Mesothelial cell of epicardium (in vitro differentiated cells): ENCODE measurements at places on chromosomes 2 and 18. TPM values are rescaled to one million over a fixed set of nuclear protein-coding genes. Genes with fewer than 3 reads are reported as not detected.
A peak's percentile ranks its signal among the peaks of the same experiment; 100 is the strongest.

- H3K4me3 ChIP-seq, result no peak overlapping the region
- no peaks in the 10 kb centered on the region for H3K27me3 ChIP-seq
- H3K36me3 ChIP-seq, result no peaks in the 10 kb centered on the region
- no peak overlapping the region for H3K27ac ChIP-seq
- peaks cover 51% of the 10 kb centered on the region for H3K4me1 ChIP-seq
These were observed 179.2 kb upstream of the EPAS1 start for GRCh38 chr2:46117994-46118393.

- no peak overlapping the region for H3K4me3 ChIP-seq
- no peak overlapping the region for H3K27ac ChIP-seq
- no peak for DNase-seq
- H3K36me3 ChIP-seq, result peaks cover 2% of the 10 kb centered on the region
- peaks cover 38% of the 10 kb centered on the region for H3K4me1 ChIP-seq
These were observed 19.7 kb downstream of the SH3BP4 start for GRCh38 chr2:234971496-234971895.

DNA sequence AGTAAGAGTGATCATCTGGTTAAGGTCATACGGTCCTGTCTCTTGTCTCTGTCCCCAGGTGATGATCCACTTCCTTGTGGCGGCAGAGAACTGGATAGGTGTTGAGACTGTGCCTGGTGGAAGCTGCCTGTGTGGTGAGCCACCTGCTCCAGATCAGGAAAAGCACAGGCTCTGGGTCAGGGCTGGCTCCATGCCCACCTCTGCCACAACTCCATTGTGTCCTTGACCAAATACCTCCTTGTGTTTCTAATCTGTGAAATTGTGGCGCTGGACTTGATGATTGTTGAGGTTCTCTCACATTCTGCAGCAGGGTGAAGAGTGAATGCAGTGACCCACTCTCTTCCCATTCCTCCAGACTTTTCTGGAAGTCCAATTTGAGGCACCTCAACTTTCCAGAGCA lies 45.7 kb upstream of the EN1 start:
- H3K36me3 ChIP-seq, result no peaks in the 10 kb centered on the region
- DNase-seq, result no peak
- H3K27ac ChIP-seq, result no peak overlapping the region
- H3K4me1 ChIP-seq, result no peaks in the 10 kb centered on the region
- H3K4me3 ChIP-seq, result no peak overlapping the region
- H3K27me3 ChIP-seq, result peaks cover 8% of the 10 kb centered on the region

DNA sequence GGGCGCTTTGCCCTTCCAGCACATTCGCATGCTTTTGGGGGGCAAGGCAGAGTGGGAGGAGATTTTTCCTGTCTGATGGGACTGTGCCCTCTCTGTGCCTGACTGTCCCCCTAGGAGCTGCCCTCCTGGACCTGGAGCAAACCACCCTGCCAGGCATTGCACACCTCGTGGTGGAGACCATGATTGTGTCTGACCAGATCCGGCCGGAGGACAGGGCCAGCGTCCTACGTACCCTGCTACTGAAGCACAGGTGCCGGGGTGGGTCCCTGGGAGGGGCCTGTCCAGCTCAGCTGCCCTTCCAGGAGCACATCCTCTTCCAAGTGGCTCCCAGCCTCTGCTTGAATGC lies 5.3 kb downstream of the SLC4A3 start:
- H3K27me3 ChIP-seq, result no peaks in the 10 kb centered on the region
- no peak overlapping the region for H3K27ac ChIP-seq
- H3K36me3 ChIP-seq, result peaks cover 3% of the 10 kb centered on the region
- no peak for DNase-seq
- peaks cover 3% of the 10 kb centered on the region for H3K4me1 ChIP-seq

GRCh38 chr2:191030521-191031154 lies 16.7 kb upstream of the STAT1 start:
- H3K4me1 ChIP-seq, result peaks cover 9% of the 10 kb centered on the region
- H3K27me3 ChIP-seq, result peaks cover 1% of the 10 kb centered on the region
- H3K4me3 ChIP-seq, result no peak overlapping the region
- no peak overlapping the region for H3K27ac ChIP-seq
- H3K36me3 ChIP-seq, result no peaks in the 10 kb centered on the region

DNA sequence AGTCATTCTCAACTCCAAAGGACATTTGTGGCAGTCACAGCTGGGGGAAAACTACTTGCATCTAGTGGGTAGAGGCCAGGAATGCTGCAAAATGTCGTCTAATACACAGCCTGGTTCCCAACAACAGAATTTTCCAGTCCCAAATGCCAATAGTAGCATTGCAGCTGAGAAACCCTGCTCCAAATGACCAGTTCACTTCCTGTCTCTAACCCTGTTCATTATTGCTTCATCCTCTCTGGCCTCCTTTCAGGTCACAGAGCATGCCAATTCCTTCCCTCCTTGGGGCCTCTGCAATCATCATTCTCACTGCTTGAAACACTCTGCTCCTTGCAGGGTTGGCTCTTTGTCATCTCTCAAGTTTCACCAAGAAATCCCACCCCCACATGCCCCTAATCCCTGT lies 139.1 kb downstream of the IRS1 start:
- peak overlapping the region; percentile 57 for H3K27ac ChIP-seq
- no peak for DNase-seq
- H3K27me3 ChIP-seq, result no peaks in the 10 kb centered on the region
- peaks cover 43% of the 10 kb centered on the region for H3K4me1 ChIP-seq

- no peak overlapping the region for H3K27ac ChIP-seq
- no peak for DNase-seq
- no peaks in the 10 kb centered on the region for H3K4me1 ChIP-seq
- no peaks in the 10 kb centered on the region for H3K27me3 ChIP-seq
- H3K36me3 ChIP-seq, result peaks cover 12% of the 10 kb centered on the region
- no peak overlapping the region for H3K4me3 ChIP-seq
These were observed 41.7 kb upstream of the MALL start for GRCh38 chr2:110157153-110157793.

GRCh38 chr2:95721726-95722125 lies 129.9 kb downstream of the TRIM43 start:
- no peak overlapping the region for H3K27ac ChIP-seq
- no peaks in the 10 kb centered on the region for H3K4me1 ChIP-seq
- peaks cover 29% of the 10 kb centered on the region for H3K27me3 ChIP-seq
- H3K4me3 ChIP-seq, result no peak overlapping the region

- peaks cover 5% of the 10 kb centered on the region for H3K4me1 ChIP-seq
- H3K36me3 ChIP-seq, result no peaks in the 10 kb centered on the region
- H3K27me3 ChIP-seq, result no peaks in the 10 kb centered on the region
- no peak for DNase-seq
- H3K4me3 ChIP-seq, result no peak overlapping the region
- no peak overlapping the region for H3K27ac ChIP-seq
These were observed 1669.6 kb upstream of the CELF4 start for GRCh38 chr18:39235118-39235719.

DNA sequence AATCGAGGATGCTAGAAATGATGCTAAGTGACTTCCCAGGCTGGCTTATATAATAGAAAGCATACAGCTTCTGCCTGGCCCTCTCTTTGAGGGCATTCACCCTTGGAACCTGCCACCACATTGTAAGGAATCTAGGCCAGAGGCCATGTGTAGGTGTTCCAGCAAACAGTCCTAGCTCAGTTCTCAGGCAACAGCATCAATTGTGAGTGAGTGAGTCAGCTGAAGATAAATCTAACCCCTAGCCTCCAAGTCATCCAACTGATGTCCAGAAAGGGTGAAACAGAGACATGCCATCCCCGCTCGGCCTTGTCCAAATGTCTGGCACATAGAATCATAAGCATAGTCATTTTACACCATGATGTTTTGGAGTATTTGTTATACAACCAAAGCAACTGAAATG lies 324.3 kb upstream of the KLHL14 start:
- H3K27ac ChIP-seq, result no peak overlapping the region
- H3K27me3 ChIP-seq, result peaks cover 4% of the 10 kb centered on the region
- H3K36me3 ChIP-seq, result no peaks in the 10 kb centered on the region
- no peaks in the 10 kb centered on the region for H3K4me1 ChIP-seq

DNA sequence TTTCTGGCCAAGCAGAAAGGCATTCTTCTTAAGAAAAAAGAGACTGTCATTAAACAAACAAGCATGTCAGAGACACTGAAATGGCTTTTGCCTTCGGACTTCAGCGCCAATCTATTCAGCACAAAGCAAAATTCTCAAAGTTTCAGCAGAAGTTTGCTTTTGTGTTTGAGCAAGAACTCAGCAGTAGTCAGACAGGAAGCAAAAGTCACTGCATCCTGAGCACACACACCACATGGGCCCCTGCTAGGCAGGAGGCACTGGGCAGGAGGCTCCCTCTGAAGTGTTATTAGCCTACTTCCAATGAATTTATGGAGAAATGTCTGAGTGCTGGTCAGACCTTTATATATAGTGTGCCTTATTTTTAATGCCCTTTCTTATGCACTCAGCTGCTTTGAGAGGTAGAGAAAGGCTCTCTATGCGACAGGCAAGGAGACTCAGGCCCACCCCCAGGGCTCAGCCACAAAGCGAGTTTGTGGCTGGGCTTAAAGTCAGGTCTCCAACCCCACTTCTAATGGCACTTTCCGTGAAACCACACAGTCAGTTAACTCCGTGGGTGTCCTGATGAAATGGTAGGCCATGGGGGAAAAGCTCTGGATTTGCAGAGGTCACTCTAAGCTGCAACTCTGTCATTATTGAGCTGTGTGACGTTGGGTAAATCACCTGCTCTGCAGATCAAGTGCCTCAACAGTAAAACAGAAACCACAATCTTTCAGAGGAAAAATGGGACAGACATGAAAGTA lies 161.0 kb upstream of the TMEM200C start:
- H3K4me1 ChIP-seq, result peaks cover 27% of the 10 kb centered on the region
- no peak overlapping the region for H3K4me3 ChIP-seq
- DNase-seq, result no peak
- no peaks in the 10 kb centered on the region for H3K27me3 ChIP-seq

DNA sequence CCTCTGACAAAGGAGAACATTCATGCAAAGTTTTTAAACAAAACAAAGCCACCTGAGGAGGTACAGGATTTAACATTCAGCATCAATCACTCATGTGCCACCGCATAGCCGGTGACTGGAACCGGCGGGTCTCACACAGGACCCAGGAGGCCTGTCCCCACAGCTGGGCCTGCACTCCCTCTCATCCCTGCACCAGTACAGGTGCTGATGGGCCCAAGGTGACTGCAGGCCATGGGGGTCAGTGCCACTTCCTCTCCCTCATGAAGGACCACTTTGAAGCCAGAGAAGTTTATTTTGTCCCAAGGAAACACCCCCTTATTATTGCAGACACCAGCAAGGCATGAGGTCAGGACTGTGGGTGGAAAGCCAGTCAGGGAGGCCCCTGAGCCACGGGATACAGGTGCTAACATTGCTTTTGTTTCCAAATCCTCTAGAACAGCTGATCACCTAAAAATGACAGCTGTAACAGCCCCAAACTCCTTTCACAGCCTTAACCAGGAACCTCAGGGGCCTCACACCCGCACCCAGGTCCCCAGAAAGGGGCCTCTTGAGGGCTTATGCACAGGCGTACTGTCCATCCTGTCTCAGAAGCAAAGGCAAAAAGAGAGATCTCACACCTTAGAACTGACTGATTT lies 14.0 kb downstream of the PARD6G start:
- no peaks in the 10 kb centered on the region for H3K27me3 ChIP-seq
- H3K4me1 ChIP-seq, result peaks cover 21% of the 10 kb centered on the region
- peaks cover 8% of the 10 kb centered on the region for H3K36me3 ChIP-seq
- H3K4me3 ChIP-seq, result no peak overlapping the region
- H3K27ac ChIP-seq, result no peak overlapping the region
- no peak for DNase-seq

- no peaks in the 10 kb centered on the region for H3K27me3 ChIP-seq
- H3K4me3 ChIP-seq, result no peak overlapping the region
- DNase-seq, result no peak
- peaks cover 44% of the 10 kb centered on the region for H3K36me3 ChIP-seq
These were observed 99.6 kb downstream of the TMEM247 start for GRCh38 chr2:46578961-46579360.

DNA sequence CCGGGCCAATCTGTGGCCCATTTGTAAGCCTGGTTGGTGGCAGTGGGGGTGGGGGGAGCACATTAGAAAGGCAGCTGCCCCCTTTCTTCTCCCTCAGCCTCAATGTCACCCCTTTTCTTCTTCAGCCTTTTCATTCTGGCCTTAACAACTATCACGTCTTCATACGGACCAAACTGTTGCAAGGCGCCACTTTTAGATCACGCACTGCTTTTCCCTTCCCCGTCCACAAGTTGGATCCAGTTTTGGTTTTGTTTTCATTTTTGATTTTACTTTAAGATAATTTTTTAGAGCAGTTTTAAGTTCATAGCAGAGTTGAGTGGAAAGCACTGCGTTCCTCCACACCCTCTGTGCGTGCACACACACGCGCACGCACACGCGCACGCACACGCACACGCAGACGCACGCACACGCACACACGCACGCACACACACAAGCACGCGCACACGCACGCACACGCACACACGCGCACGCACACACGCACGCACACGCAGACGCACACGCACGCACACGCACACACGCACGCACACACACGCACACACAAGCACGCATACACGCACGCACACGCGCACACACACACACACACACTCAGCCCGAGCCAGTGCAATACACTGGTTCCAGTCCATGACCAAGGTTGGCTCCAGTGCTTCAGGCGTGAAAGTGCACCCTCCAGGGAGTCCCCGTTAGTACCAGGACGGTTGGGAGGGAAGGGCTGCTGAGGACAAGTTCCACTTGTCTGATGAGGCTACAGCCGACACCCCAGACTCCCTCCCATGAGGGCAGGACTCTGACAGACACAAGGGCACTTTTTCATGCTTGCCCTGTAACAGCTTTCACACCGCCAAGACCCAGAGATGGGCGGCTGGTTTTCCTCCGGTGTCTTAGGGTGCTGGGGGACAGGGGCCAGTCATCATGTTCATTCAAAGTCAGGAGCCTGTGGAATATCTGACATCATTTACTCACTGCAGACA lies 22.4 kb downstream of the FBLN7 start:
- no peaks in the 10 kb centered on the region for H3K27me3 ChIP-seq
- H3K27ac ChIP-seq, result no peak overlapping the region
- no peaks in the 10 kb centered on the region for H3K36me3 ChIP-seq
- no peaks in the 10 kb centered on the region for H3K4me1 ChIP-seq
- DNase-seq, result no peak

- no peak overlapping the region for H3K4me3 ChIP-seq
- no peak overlapping the region for H3K27ac ChIP-seq
- H3K36me3 ChIP-seq, result no peaks in the 10 kb centered on the region
- H3K27me3 ChIP-seq, result no peaks in the 10 kb centered on the region
These were observed 488.6 kb downstream of the METTL4 start for GRCh38 chr18:2082676-2083075.

DNA sequence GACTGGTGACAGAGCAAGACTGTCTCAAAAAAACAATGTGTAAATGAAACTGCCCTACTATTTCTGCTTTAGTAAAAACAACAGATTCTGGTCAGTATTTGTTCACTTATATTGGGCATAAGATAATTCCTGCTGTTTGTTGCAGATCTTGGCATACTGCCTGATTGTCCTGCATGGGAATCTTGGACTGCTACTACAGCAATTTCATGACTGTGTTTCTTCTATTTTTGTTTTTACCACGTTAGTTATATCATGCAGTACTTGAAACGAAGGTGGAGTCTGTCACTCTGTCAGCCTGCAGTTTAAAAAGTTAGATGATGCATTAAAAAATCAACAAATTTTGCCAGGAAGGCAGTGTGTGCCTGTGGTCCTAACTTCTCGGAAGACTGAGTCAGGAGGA lies 14.2 kb upstream of the CLASP1 start:
- no peaks in the 10 kb centered on the region for H3K4me1 ChIP-seq
- H3K27ac ChIP-seq, result no peak overlapping the region
- peaks cover 3% of the 10 kb centered on the region for H3K36me3 ChIP-seq
- no peaks in the 10 kb centered on the region for H3K27me3 ChIP-seq

NAT8 gene
- total RNA-seq, result not detected in 3 replicates

AMER3 gene
- not detected in 3 replicates for total RNA-seq

INPP5D gene
- total RNA-seq, result 8.9 to 9.4 TPM (median 9.2 TPM) in 3 replicates

KCNIP3 gene
- 8.3 to 9.2 TPM (median 8.3 TPM) in 3 replicates for total RNA-seq

MYO7B gene
- 0.04 to 0.55 TPM (median 0.25 TPM) in 3 replicates for total RNA-seq

COL4A3 gene
- total RNA-seq, result not detected in 3 replicates

RAX gene
- total RNA-seq, result not detected in 3 replicates

LYG2 gene
- not detected in 3 replicates for total RNA-seq

ANTXR1 gene
- total RNA-seq, result 137 to 144 TPM (median 144 TPM) in 3 replicates
